Stimulated activated CD4-positive, alpha-beta T cell treated with anti-CD3 and anti-CD28 coated beads, Interleukin-15, amount 100 ng/mL, for 1 hour (primary cell): ENCODE measurements at places on chromosomes 1 and 21.

GRCh38 chr1:15207031-15207828 is 39.8 kb upstream of the FHAD1 start:
- no peak for DNase-seq

DNA sequence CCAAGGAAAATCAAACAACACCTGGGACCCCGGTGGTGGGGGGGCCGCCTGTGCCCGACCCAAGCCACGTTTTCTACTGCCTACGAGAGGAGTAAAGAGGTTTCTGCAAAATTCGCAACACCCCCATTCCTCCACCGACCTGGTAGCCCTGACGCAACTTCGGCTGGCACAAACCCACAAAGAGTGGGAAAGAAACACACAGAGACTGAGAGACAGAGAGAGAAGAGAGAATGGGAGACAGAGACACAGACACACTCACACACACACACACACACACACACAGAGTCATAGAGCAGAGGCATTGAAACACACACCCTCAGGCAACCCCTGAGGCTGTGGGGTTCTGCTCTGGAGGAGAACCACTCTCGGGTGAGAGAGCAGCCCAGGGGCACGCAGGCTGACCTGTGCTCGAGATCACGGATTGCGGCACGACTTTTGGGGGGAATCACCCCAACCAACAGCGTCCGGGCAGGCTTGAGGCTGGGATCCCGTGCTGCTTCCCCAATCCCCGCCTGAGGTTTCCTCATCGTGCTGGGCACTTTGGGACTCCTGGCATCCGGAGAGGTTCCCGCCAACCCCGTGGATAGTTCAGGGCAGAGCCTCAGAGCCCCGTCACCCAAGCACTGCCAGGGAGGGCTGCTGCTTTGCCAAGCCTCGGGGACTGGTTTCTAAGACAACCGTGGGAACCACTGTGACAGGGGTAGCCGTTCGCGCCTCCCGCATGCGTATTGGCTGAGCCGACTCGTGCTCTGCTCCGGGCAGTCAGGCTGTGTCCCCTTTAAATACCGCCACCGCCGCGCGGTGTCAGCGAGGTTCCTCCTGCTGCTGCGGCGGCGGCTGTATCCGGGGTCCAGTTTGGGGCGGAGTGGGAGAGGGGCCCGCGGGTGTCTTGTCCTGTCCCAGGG is 682.4 kb upstream of the TPTE start:
- DNase-seq: no peak

GRCh38 chr1:150973258-150973835 is 1.3 kb downstream of the CERS2 start:
- DNase-seq: no peak

GRCh38 chr1:63662056-63662836 is 69.0 kb downstream of the PGM1 start:
- DNase-seq: no peak

- DNase-seq: no peak
Observed at GRCh38 chr1:199129247-199129646, 490.4 kb downstream of the PTPRC start.

- DNase-seq: no peak
Observed at GRCh38 chr1:81540216-81540615, 260.5 kb upstream of the ADGRL2 start.

- no peak for DNase-seq
Observed at GRCh38 chr1:229108598-229109201, 162.2 kb upstream of the RAB4A start.

DNA sequence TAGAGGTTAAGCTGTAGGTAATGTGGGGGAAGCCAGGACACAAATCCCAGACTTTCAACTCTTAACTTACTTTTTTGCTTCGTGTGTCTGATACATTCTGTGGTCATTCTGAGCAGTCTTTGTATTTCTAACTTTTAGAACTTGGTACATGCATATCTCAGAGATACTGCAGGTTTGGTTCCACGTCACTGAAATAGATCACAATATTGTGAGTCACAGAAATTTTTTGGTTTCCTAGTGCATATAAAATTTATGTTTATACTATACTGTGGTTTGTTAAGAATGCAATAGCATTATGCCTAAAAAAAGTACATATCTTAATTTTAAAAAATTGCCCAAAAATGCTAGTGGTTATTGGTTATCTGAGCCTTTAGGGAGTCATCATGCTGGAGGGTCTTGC is 3.2 kb downstream of the URB2 start:
- no peak for DNase-seq

DNA sequence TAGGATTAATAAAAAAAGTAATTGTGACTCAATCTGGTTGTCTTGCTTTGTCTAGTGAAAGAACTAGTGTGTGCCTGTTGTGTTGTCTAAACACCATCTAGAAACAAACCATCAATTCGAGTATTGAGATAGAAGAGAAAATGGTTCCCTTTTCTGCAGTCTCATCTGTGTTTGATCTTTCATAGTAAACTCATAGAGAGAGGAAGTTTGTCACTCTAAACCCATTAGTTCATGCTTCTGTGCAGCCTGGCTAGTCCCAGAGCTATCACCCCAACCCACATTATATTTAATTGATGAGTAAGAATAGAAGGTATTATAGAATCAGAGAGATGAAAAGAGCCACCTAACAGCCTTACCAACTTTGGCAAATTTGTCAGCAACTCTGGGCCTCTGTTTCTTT is 99.5 kb downstream of the TGFB2 start:
- DNase-seq: no peak

DNA sequence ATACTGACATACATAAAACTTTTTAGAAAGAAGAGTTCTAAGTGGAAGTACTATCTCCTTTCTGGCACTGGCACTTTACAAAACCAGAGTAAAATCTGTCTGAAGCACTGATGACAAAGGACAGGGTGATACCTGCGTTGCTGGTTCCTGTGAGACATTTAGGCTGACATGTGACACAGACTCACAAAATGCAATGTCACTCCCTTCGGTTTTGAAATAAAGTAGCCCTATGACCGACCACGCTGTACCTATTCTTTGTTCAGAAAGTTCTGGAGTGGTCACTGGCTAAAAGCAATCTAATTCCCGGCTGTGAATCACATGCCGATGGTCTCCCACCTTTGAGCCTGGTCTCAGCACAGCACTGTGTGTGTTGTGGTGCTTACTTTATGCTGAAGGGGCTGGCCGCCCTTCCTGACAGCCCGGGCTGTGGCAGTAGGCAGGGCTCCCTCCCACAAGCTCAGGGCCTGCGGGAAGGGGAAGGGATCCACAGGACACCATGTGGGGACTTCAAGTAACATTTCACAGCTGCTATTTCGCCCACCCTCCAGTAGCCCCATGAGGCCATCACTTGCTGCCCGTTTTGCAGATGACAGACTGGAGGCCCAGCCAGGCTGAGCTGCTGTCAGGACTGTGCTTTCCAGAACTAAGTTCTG is 48.0 kb downstream of the MRPL37 start:
- no peak for DNase-seq

DNA sequence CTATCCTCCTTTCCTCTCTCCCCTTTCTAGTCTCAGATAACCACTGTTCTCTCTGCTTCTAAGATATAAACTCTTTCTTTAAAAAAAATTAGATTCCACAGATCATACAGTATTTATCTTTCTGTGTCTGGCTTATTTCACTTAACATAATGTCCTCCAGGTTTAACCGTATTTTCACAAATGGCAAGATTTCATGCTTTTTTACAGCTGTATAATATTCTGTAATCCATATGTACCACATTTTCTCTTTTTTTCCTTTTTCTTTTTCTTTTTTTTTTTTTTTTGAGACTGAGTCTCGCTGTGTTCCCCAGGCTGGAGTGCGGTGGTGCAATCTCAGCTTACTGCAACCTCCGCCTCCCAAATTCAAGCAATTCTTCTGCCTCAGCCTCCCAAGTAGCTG is 5.1 kb upstream of the SLC16A1 start:
- no peak for DNase-seq

DNA sequence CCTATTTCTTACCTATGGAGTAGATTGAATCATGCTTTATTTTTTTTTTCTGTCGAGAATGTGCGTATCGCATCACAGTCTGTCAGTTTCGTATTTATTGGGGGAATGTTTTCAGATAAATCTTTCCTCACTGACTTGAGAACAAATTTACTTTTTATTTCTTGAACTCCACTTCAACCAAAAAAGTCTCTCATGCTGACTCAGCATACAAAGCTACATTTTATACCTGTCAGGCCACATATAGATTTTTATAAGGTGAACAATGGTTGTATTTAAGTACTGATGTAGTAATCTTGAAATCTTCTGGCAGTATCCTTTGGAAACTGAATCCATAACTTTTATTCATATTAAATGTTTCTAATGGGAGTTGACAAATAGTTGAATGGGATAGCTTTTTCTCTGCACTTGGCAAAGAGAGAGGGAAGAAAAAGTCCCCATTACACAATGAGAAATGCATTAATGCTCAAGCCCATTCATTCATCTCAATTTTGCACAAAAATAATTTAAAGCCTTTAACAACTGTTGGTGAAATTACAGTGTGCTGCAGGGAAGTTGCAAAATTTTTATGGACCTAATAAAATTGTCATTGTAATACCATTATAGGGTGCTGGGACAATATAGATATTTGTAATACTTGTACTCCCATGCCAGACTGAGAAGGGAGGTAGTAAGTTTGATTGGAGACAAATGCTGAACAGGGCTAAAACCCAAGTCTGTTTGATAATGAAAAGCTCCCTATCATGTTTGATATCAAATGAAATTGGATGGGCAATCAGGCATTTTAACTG is 367.6 kb downstream of the HLX start:
- DNase-seq: no peak

DNA sequence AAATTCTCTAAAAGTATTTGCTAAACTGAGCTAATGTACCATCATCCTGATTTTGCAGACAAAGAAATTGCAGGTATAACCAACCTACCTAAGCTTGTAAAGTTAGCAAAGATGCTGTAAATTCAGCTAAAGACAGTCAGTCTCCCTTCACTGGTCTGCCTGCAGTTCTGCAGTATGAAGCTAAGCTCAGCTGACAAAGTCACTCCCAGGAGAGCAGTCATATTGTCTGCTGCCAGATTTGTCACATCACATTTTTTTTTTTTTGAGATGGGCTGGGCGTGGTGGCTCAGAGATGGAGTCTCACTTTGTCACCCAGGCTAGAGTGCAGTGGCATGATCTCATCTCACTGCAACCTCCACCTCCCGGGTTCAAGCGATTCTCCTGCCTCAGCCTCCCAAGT is 8.9 kb upstream of the CMPK1 start:
- no peak for DNase-seq

DNA sequence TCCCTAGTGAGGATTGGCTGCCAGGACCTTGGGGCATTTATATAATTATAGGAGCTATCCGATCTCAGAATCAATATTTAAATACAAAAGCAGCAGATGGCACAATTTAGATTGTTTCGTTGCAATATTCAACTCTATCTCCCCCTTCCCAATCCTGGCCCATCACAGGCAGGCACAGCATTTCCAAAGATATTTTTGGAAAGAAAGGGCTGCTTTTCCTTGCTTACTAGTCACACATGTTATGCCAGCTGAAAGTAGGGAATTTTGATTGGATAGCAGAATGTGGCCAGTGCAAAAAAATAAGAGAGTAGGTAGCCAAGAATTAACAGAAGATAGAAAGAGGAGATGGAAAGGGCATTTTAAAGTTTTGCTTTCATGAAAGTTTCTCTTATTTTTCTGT is 37.9 kb downstream of the IL12RB2 start:
- no peak for DNase-seq

DNA sequence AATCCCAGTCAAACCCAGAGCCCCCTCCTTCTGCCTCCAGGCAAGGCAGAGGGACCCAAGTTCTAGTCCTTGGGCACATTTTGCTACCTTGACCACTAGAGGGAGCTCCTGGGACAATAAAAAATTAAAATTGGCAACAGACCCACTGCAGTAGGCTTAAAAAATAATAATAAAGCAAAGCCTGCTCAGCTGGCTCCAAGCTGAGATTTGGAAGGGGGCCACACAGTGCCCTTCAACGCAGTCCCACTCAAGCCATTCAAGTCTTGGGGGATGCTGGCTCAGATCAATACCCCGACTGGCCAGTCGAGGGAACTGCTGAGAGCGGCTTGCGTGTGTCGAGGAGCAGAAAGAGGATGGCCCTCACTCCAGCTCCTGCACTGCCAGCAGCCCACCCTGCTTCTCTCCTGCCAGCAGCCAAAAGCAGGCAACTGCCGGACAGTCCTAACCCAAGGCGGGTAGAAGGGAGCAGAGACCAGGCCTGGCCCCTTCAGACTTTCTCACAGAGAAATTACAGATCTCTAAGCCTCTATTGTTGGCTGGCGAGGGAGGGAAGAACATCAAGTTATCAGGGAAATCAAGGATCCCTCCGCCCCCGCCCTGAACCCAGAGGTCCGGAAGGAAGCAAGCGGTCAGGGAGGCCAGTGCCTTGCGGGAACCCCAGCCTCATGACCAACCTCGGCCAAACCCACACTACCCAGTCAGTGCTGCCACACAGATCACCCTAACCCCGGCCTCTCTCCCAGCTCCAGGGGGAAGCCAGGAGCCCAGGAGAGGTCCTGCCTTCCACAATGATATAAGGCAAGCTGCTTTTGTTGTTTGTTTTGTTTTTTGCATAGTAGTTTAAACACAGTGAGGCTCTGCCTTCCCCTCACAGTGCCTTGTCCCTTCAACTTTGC is 4.9 kb upstream of the ALDH4A1 start:
- peak; percentile 31 for DNase-seq
